Activated T-helper 1 cell treated with anti-CD3 and anti-CD28 coated beads, Interleukin-2, amount 50 U/mL, for 16 hours (primary cell): ENCODE measurements at places on chromosomes 7 and 10.

DNA sequence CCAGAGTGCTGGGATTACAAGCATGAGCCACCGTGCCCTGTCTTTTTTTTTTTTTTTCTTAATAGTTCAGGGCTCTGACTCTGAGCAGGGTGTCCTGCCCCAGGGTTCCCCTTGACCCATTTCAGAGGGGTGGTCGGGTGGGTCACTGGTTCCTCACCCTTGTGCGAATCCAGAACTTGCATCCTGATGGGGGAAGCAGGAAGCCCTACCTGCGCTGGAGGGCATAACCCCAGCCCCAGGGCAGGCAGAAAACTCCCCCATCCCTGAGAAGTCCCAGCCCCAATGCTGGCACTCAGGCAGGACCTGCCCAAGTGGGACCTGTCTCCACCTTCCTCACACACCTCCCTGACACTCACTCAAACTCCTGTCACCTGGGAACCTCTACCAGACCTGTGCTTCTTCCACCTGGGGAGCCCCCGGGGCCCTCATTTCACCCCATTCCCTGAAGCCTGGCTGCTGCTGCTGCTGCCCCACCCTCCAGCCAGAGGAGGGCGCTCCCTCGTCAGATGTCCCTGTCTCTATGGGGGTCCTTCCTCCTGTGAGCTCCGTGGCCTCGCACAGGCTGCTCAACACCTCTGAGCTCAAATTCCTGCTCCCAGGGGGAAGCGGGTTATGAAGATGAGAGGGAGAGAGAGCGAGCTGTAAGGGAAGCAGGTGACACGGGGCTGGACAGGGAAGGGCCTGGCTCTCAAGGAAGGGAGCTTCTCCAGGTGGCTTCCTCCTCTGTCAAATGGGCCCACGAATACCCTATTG, 15.1 kb upstream of the ZNF273 start:
- no peak for DNase-seq

DNA sequence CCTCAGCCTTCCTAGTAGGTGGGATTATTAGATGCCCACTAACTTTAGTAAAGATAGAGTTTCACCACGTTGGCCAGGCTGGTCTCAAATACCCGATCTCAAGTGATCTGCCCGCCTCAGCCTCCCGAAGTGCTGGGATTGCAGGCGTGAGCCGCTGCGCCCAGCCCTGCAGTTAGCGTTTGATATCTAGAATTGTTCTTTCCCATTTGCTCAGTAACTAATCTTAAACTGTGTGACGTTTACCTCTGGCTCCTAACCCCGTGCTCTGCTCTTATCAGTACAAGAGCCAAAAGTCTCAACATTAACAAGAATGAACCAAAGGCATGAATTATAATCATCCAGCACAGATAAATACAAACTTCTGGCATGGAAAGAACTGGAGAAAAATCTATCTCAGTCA, 47.4 kb downstream of the IGF2BP3 start:
- no peak for DNase-seq

DNA sequence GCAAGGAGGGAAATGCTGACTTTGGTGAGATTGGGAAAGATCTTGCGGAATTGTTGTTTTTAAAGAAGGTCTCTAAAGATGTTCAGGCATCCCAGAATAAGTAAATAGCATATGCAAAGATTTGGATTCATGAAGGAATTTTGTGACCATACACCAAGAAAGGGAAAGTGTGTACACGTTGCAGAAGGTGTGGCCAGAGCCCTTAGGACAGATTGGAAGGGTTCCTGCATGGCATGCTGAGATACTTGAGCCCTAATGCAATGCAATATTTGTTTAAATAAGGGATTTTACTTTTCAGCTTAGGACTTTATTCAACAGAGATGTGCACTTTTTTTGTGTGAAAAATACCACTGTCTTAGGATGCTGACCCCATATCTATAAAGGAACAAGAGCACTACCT, 219.5 kb upstream of the INHBA start:
- DNase-seq: no peak

GRCh38 chr7:145398758-145399157, 562.9 kb upstream of the TPK1 start:
- no peak for DNase-seq

DNA sequence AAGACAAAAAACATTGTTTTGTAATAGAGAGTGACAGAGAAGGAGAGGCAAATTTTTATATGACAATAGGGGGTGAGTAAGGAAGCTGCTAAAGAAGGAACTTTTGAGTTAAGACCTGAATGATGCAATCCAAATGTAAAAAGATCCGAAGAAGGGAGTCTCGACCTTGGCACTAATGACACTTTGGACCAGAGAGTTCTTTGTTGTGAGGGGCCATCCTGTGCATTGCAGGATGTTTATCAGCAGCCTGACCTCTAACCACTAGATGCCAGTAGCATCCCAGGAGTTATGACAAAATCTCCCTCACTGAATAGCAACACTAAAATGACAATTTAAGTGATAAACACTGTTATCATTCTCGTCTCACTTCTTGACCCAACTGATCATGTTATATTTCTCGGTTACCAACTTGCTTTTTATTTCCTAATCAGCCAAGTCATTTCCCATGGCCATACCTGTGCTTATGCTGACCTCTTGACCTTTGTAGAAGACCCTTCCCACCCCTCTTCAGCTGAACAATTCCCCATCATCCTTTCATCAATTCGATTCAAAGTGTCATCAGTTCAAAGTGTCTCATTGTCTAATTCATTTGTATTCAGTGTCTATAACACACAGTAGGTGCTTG, 30.0 kb downstream of the DGKI start:
- no peak for DNase-seq

DNA sequence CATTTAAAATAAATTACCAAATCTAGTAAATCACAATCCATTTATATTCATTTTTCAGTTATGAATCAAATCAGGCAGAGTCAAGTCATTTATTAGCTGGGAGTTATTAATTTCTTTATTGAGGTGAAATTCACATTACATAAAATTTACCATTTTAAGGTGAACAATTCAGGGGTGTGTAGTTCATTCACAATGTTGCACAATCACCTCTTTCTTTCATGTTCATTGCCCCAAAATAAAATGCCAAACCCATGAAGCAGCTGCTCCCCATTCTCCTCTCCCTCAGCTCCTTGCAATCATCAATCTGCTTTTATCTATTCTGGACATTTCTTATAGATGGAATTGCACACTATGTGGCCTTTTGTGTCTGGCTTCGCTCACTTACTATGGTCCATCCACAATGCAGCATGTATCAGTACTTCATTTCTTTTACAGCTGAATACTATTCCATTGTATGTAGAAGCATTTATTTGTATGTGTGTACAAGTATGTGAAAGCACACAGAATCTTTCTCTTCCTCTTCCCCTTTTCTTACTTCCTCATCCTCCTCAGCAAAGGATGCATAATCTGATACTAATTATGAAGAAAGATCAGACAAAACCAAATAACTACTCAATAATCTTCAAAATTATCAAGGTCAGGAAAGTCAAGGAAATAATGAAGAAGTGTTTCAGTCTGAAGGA, 60.6 kb downstream of the LMBR1 start:
- no peak for DNase-seq

GRCh38 chr10:5014936-5015335, 11.3 kb upstream of the AKR1C2 start:
- DNase-seq: no peak

DNA sequence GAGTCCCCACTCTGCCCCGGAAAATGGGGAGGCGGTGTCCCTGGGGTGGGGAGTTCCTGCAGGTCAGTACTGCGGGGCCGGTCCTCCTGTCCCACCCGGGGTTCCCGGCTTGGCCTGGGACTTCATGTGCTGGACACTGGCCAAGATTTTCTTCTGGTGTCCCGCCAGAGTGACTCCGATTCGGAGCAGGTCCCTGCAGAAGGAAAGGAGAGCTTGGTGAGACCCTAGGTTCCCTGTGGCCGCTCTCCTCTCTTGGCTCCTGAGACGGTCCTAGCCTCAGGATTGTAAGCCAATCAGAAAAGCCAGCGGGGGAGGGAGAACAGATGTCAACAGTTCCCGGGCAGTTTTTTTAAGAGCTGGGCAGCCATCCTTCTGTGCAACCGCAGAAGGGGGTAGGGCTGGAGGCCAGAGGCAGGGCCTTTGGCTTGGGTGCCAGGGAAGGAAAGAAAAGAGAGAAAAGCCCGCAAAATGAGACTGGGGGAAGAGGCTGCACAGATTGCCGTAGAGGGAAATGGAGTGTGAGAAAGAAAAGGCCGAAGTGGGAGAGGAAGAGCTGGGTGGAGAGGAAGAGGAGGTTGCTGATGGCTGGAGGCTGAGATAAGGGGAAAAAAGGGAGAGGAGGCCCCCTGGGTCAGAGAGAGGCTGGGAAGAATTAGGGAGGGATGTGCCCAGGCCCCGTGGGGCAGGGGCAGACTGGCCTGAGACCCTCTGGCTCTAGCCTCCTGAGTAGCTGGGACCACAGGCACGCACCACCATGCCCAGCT, 23.7 kb downstream of the EPHB4 start:
- DNase-seq: no peak

GRCh38 chr7:1100834-1101562, 13.1 kb downstream of the GPER1 start:
- no peak for DNase-seq

GRCh38 chr7:114755856-114756255, 166.0 kb upstream of the MDFIC start:
- no peak for DNase-seq

GRCh38 chr10:62062028-62062427, 160.5 kb downstream of the ARID5B start:
- DNase-seq: no peak

DNA sequence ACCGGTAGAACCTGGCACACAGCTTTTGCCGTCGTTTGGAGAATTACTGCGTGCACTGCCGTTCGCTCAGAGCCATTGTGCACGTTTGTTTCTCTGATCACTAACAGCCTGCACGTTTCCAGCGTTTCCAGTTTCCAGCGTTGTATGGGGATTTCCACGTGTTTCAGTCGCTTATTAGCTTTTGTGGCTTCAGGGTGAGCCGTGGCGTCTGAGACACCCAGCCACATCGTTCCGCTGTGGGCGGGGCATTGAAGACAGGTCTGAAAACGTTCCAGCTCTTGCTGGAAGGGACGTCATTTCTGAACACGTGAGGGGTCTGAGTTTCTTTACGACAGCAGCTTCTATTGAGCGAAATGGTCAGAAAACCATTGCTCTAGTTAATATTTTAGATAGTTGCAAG, 164.8 kb downstream of the DNAJB6 start:
- DNase-seq: no peak

- DNase-seq: no peak
Observed at GRCh38 chr10:132164761-132165278, 21.9 kb upstream of the DPYSL4 start.

- DNase-seq: no peak
Observed at GRCh38 chr7:128034825-128035224, 3.6 kb upstream of the LRRC4 start.

DNA sequence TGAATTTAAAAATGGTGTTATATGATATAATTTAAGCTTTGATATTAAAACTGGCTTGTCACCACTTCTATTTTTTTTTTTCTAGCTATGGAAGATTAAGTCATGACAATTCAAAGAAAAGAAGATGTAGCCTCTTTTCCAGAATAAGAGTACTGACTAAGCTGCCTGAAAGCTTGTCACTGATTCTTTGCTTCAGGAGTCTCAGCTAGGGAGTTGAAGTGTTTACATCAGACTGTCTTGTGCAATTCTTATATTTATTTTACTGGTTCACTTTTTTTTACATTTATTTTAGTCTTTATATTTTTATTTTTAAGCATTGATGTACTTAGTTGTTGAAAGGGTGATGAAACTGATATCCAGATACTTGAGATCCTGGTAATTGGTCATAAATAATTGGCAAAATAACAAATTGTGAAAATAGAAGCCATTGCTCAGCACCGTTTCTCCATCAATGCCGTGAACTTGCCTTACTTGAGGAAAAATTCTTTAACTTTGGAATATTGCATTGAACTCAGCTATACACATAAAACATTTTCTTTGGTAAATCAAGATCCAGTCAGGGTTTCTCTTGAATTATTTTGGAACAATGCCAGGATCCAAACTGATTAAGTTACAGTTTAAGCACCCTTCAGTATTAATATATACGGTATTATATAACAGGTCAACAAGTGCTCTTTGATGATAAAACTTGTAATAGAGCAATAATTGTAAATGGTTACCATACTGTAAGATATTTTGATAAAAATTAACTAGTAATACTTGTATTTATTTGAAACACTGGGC, 156.4 kb downstream of the PHTF2 start:
- no peak for DNase-seq

DNA sequence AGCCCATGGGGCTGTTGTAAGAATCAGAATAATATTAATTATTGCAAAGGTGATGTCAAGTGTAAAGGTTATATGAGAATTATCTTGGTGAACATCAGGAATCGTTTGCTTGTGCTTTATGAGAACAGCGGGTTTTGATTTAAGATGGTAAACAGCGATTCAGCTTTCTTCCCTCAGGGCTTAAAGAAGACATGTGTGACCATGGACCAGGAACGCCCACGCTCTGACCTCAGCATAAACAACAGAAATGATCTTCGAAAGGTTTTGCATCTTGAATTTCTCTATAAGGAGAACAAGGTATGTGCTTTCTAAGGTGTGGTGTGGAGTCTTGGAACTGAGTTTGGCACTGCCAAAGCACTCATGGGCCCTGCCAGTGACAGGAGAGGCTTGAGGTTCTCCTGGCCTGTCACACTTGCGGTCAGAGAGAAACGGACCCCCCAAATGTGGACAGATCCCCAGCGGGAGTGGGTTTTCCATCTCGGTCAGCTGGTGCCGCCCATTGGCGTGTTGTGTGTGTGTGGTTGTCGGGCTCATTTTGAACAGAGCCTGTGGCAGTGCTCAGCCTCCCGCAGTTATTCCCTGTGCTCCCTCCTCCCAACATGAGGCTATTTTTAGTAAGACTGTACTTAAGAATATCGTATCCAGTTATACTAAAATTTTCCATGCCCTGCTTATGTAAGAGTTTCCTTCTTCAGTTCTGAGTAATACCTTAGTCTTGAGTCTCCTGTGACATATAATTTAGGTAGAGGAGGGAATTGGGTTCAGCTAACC, 7.2 kb downstream of the MINDY4 start:
- DNase-seq: no peak

GRCh38 chr10:27685681-27686080, 59.9 kb downstream of the MKX start:
- DNase-seq: no peak

- DNase-seq: no peak
Observed at GRCh38 chr7:18860221-18860620, 257.2 kb downstream of the TWIST1 start.

DNA sequence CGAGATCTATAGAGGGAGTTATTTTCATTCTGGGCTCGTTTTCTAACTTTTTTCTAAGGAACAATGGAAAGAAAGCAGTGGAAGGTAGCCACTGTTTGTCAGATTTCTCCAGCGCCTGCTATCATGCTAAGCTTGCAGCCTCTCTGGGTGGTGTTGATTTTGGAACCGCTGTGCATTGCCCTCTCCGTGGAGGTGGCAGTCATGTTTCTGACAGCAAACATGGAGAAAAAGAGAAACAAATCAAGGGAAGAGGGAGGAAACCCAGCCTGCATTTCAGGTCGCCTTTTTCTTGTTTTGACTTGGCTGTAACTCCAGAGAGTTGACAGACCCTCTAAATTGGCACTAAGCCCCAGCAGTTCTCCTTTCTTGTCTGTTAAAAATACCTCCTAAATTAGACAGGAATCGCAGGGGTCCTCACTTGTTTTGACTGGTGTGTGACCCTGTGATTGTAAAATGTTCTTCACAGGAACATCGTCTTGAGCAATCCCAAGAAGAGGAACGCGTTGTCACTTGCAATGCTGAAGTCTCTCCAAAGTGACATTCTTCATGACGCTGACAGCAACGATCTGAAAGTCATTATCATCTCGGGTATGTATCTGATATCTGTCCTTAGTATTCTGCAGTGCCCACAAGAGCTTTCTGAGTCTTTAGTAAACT, 4.8 kb downstream of the ECHDC3 start:
- DNase-seq: no peak

- DNase-seq: no peak
Observed at GRCh38 chr7:143422033-143422432, 13.4 kb upstream of the EPHA1 start.
